ENCODE measurements at places on chromosomes 16 and 17.
A peak's percentile ranks its signal among the peaks of the same experiment; 100 is the strongest.

DNA sequence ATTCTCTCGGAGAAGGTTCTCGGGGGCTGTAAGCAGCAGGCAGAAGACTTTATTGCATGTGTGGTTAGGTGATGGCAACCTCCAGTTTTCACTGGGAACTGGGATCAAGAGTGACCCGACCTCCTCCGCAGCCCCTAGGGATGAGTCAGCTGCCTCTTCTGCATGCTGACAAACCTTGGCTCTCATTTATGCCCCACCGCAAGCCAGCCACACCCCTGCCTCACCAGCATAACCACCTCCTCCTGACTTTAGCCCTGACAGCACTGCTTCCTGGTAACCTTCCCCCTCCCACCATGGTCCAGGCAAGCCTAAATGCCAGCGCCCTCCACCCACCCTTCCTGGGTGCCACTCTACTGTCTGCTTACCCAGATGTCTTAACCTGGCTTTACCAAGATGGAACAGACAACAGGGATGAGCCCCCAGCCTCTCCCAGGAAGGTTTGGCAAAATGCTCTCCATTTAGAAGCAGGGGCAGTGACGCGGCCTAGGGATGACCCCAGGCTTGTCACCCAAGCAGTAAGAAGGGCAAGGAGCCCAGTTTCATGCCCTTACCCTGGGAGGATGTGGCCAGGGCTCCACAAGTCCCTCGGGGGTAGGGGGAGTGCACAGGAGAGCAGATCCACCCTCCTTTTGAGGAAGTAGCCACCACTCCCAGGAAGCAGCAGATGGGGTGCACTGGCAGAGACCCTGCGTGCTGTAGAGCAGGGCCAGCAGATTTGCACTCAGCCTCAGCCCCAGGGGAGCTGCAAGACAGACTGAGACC, 73.5 kb downstream of the GOSR1 start:
- H3K27me3 ChIP-seq, result no peaks in the 10 kb centered on the region
- H3K4me3 ChIP-seq, result no peak overlapping the region
- H3K4me1 ChIP-seq, result peaks cover 8% of the 10 kb centered on the region
- no peak overlapping the region for H3K27ac ChIP-seq
- no peaks in the 10 kb centered on the region for H3K36me3 ChIP-seq
- no peak for DNase-seq

GRCh38 chr17:3888343-3889171, 4.3 kb downstream of the CAMKK1 start:
- H3K27me3 ChIP-seq, result no peaks in the 10 kb centered on the region
- H3K36me3 ChIP-seq, result peaks cover 10% of the 10 kb centered on the region
- peak; percentile 98 for DNase-seq
- peak overlapping the region; percentile 95 for H3K27ac ChIP-seq
- peaks cover 54% of the 10 kb centered on the region for H3K4me1 ChIP-seq

DNA sequence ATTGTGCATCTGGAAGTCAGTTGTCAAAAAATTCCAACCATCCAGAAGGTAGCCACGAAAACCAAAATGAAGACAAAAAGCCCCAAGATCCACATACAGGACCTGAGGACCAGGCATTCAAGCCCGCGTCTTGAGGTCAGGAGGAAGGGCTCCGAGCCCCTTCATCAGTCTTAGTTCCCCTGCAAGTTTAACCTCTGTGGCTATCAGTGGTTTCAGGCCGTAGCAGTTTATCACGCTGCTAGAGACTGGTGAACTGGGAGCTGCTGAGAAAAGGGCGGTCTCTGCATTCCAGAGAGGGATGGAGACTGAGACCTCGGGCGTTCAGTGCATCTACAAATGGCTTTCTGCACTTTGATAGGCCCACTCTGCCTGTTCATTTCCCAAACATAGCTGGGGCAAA, 70.6 kb downstream of the IRF8 start:
- H3K4me3 ChIP-seq, result no peak overlapping the region
- H3K4me1 ChIP-seq, result peaks cover 2% of the 10 kb centered on the region
- H3K27me3 ChIP-seq, result peaks cover 12% of the 10 kb centered on the region

GRCh38 chr17:38864636-38865398, 5.0 kb upstream of the LASP1 start:
- H3K36me3 ChIP-seq, result no peaks in the 10 kb centered on the region
- peaks cover 23% of the 10 kb centered on the region for H3K4me1 ChIP-seq
- no peaks in the 10 kb centered on the region for H3K27me3 ChIP-seq
- DNase-seq, result no peak
